NCI-H1436 treated with DMSO at 0.1 percent for 48 hours (cell line): ENCODE measurements at places on chromosomes 3 and 15.

- DNase-seq: no peak
Measured at GRCh38 chr3:140521751-140522445, 156.0 kb upstream of the TRIM42 start.

- no peak for DNase-seq
Measured at GRCh38 chr15:39415634-39416033, 165.2 kb upstream of the THBS1 start.

DNA sequence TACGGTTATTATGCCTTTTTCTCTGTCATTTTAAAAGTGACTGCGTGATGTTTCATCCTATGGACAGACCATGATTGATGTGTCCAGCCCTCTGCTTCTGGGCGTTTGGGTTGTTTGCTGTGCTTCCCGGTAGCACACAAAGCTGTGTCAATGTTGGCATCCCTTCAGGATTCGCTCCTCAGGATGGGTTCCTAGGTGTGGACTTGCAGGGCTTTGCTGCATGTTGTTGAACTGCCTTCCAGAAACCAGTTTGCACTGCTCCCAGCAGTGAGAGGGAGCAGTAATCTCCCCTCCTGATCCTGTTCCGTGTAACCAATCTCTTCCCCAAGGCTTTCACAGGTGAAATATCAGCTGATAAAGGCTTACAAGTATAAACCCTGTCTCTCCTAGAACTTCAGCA, 787 bp downstream of the TRPM1 start:
- DNase-seq: no peak

GRCh38 chr3:170714562-170715535, 129.0 kb upstream of the SLC7A14 start:
- no peak for DNase-seq

GRCh38 chr3:129606636-129607390, at the start of gene PLXND1:
TSS of gene PLXND1 (minus strand) at chr3:129606676. CDS start at chr3:129606639, 37 bp downstream.
- no peak for DNase-seq

DNA sequence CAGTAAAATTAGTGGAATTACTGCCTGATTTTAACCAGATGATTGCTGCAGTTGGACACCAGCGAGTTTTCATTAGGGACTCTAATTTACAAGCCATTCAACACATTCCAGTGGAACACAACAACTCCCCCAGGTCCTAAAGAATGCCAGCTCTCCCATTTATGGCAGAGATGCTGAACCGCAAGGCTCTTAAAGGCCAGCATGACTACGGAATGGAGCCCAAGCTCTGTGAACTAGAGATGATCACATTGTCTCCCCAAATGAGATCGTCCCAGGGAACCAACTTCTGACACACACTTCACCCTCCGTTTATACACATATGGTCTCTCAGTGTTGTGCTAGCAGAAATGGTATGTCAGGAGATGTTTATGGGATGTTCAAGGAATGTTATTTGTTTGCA, 446.2 kb upstream of the NR2F2 start:
- no peak for DNase-seq

GRCh38 chr3:42192334-42193200, 73.4 kb downstream of the CCK start:
- no peak for DNase-seq

- DNase-seq: no peak
Measured at GRCh38 chr3:125156456-125156855, 56.1 kb downstream of the SLC12A8 start.

GRCh38 chr15:83844742-83845141, 190.8 kb downstream of the ADAMTSL3 start:
- DNase-seq: no peak

GRCh38 chr3:191975936-191976335, 515.0 kb downstream of the PYDC2 start:
- no peak for DNase-seq

GRCh38 chr3:11818033-11818432, 28.7 kb downstream of the TAMM41 start:
- no peak for DNase-seq

GRCh38 chr15:71232411-71232810, 117.1 kb downstream of the THSD4 start:
- no peak for DNase-seq

DNA sequence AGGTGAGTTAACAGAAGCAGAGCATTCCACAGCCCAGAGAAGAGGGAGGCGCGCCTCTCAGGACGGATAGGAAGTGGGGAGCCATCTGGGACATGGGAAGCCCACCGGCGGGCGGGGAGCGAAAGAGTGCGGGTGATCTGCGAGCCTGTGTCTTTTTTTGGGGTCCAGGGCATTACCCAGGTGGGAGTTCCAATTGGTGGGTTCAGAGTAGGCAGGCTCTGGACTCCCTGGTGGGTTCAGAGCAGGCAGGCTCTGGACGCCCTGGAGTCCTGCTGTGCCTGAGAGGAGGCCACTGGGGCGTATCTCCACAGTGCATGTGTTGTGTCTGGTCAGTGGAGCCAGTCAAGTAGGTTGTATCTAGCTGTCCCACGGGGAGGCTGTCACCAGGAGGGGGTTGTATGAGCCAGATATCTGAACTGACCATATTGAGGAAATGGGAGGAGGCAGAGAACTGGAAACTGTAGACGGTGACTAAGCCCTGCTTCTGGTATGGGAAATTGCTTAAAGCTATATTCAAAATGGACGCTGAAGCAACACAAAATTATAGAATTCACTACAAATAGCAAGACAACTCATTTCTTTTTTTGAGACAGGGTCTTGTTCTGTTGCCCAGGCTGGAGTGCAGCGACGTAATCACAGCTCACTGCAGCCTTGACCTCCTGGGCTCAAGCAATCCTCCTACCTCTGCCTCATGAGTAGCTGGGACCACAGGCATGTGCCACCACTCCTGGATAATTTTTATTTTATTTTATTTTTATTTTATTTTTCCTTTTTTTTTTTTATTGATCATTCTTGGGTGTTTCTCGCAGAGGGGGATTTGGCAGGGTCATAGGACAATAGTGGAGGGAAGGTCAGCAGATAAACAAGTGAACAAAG, 34.5 kb upstream of the CHST2 start:
- DNase-seq: no peak

DNA sequence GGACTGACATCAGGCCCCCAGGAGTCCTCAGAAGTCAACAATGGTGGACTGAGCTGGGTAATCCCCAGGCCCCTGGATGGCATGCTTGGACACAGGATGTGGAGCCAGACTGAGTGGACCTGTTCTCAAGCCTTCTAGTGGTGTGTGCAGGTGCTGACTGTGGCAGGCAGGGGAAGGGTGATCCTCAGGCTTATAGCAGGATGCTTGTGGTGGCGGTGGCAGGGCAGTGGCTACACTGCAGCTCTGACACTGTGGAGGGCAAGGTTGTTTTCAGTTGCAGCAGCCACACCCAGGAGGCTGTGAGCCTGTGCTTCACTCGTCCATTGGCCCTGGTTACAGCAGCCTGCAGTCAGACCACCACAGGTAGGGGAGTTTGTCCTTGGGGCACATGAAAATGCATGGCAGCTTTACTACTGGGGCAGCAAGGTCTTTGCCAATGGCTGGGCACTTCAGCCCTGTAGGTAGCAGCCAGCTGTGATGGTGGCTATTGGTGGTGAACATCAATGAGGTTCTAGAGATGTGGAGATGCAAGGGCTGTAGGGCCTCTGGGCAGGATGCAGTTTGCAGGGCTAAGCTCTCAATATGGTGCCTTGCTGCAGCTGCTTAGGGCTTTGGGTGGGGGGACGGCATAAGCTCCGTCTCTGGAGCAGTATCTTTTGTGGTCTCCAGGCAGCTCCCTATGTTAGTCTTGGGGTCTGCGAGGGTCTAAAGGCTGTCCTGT, 17.5 kb upstream of the MYO5A start:
- no peak for DNase-seq

DNA sequence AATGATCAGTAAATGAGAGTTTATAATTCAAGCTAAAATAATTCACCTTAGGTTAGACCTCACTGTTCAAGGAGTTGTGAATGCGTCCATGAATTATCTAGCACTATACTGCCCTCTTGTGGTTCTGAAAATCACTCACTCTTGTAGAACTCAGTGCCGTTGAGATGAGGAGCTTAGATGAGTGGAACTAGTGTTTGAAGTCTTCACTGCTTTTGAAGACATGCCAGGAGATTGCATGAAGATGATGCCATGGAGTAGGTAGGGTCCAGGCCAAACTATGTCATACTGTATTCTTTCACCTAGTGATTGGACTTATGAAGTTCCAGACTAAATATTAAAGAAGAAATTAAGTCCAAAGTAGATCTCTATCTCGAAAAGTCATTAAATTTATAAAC, 28.8 kb downstream of the LYSMD4 start:
- peak; percentile 16 for DNase-seq

DNA sequence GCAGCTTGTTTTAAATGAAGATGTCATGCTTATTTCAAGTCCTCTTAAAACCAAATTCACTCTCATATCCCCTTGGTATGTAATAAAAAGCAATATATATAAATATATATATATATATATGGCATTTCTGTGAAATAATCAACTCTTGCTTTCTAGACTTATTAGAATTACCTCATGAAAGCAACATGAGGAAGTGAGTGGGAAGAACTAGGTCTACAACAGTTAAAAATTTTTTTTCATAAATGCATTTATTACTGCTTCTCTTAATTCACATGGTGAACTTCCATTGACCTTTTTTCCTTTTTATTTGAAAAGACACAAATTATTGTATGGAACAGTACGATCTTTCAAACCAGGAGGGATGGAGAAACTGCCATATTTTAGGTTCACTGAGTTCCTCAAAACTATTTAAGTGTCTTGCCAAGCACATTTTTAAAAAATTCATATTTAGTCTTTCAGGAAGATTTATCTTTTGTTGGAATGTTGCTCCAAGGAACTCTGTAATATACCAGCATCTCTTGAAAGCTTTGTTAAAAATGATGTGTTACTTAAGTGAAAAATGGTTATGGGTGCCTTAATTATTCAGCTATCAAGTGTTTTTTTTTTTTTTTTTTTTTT, 185.2 kb downstream of the GHSR start:
- no peak for DNase-seq

DNA sequence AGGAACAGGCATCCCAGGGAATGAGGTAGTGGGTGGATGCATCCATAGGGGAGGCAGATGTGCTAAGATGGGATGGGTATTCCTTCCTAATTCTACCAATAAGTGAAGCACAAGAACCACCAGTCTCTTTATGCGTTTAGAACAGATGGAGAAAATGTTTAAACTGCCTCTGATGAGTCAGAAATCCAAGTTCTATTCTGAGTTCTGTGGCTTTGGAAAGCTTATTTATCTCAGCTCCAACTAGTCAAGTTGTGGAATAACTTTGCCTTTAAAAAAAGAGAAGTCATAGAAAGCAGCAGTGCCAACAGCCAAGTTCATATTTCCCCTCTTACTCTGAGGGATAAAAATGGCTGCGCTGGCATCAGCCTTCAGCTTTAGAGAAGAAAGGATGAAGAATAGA, 761.7 kb downstream of the IGSF11 start:
- no peak for DNase-seq

GRCh38 chr15:57606816-57607215, 15.1 kb downstream of the MYZAP start:
- no peak for DNase-seq

DNA sequence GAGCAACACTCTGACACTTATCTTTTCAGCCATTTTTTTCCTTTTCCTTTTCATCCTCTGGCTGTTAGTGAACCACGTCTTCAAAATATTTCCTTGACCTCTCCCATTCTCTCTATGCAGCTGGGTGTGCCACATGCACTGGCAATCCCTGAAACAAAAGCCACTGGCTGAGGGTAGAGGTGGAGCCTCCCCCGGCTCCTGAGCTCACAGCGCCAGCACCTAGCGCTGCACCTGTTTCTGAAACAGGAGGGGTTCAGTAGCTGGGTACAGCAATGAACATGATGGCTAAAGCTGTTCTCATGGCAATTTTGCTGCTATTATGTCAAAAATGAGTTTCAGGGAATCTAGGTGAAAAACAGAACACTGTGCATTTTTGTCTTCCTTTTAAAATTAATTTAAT, 314.7 kb upstream of the ATP10A start:
- DNase-seq: no peak

- DNase-seq: no peak
Measured at GRCh38 chr3:11913316-11913715, 66.6 kb upstream of the TAMM41 start.

DNA sequence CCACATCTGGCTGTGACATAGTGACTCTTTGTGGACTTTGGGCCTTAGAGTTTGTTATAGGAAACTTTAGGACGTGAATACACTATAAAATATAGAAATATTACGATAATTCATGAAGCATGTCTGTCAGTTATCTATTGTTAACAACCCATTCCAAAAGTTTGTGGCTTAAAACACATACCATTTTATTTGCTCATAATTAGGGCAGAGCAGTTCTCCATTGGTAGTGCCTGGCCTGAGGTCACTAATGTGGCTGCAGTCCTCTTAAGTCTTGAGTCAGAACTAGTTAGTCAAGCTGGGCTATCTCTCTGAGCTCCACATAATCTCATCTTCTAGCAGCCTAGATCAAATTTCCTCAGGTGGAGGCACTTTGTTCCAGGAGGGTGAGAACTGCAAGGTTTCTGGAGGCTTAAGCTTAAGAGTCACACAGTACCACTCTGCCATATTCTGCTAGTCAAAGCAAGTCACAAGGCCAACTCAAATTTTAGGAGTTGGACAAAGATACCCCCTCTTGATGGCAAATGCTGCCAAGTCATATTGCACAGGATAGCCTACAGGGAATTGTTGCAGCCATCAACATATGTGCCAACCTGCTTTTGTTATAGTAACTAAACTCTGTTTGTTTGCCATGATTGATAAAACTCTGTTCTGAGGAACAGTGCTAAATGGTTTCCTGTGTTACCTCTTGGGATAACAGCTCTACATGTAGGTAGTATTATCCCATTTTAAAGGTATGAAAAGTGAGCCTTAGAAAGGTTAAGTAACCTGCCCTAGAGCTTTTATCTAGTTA, 8.7 kb downstream of the ATXN7 start:
- no peak for DNase-seq

DNA sequence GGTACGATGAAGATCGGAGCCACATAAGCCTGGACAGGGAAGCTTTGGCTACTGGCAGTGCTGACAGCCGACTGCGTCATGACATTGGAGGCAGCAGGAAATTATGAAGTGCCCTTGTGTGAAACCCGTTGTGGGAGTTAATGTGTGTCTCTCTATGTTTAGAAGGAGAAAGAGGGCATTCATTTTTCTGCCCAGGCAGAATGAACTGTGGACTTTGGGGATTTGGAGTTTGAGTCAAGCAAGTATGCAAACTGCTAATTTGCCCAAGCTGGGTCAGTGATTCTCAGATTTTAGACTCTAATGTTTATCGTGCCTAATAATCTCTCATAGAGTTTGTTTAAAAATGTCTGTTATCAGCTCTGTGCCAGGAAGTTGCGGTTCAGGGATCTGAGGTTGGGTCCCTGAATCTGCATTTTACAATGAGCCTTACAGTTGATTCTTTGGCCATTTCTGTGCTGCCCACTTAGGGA, 5.6 kb downstream of the CTXND1 start:
- no peak for DNase-seq

GRCh38 chr15:62961134-62961533, 81.4 kb upstream of the TPM1 start:
- DNase-seq: no peak

GRCh38 chr3:110296885-110297284, 774.7 kb upstream of the NECTIN3 start:
- no peak for DNase-seq

- no peak for DNase-seq
Measured at GRCh38 chr15:101496198-101496986, 6.9 kb upstream of the PCSK6 start.

- no peak for DNase-seq
Measured at GRCh38 chr3:127707851-127708411, 35.2 kb downstream of the ABTB1 start.
